ENCODE measurements at places on chromosomes 12 and 14.
A peak's percentile ranks its signal among the peaks of the same experiment; 100 is the strongest.

DNA sequence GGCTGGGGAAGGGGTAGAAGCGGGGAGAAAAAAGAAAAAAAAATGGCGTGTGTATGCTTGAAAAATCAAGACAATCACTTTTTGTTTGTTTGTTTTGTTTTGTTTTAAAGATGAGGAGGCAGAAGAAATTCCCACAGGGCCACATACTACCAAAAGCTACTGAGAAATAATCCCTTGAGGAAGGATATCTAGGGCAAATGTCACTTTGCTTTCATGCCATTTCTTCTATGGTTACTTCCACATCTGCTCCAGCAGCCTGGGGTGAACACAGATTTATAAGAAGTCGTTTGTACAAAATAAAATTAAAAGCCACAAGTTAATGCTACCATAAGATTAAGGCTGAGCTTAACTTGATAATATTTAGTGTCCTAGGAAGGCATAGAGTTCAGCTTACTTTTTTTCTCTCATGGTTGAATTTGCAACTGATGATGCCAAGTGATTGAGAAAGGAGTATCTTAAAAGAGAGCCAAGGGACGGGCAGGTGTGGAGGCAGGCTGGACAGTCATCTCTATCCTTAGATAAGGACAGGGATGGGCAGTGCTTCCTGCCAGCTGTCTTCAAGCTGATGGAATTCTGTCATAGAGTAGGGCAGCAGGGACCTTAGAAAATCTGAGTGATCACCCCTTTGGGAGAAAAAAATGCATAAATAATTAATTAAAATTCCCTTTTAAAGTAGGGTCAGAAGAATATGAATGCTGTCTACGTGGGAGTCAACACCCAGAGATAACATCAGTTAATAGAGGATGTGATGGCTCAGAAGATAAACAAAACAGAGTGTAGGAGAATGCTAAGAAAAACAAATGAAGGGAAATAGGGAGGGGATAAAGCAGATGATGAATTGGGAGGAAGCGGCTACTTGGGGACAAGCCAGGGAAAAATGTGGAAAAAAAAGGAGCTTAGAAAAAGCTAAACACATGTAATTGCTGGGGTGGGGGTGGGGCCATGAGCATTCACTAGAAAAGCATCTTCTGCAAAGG is 57.1 kb downstream of the DYRK2 start:
- peak; percentile 79 for DNase-seq

GRCh38 chr12:124407074-124407473 is 112.2 kb downstream of the RFLNA start:
- DNase-seq = no peak

GRCh38 chr14:78608998-78609787 is 439.0 kb downstream of the NRXN3 start:
- no peak for DNase-seq

DNA sequence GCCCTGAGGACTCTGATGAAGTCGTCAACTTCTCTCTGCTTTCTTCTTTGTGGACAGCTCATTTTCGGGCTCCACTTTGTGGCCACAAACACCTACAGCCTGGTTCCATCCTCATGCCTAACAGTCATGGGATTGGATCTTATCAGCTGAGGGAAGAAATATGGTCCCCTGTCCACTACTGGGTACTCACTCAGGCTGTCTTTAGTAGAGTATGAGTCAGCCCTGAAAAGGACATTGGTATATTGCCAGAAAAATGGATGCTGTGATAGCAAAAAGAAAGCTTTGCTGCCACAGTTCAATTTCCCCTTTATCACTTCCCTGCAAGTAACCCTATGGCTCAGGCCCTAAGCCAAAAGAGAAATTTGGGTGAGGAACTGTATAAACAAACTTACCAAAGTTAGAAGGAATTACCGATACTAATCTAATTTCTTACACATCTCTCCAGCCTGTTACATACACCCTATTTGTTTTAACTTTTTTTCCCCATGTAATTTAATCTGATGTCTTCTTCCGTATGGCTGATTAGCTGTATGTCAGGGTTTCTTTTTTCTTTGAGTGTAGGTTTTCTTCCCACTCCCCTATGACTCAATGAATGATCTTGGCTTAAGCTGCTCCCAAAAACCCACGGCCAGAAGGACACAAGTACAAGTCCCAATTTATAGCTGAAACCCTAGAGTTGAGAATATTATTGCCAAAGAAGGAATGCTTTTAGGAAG is 29.1 kb downstream of the MTHFD1 start:
- DNase-seq = no peak

- no peak for DNase-seq
These were observed 8.1 kb upstream of the LRRK2 start for GRCh38 chr12:40216516-40217288.

- DNase-seq = no peak
These were observed 34.0 kb downstream of the ALG10B start for GRCh38 chr12:38350342-38351174.

DNA sequence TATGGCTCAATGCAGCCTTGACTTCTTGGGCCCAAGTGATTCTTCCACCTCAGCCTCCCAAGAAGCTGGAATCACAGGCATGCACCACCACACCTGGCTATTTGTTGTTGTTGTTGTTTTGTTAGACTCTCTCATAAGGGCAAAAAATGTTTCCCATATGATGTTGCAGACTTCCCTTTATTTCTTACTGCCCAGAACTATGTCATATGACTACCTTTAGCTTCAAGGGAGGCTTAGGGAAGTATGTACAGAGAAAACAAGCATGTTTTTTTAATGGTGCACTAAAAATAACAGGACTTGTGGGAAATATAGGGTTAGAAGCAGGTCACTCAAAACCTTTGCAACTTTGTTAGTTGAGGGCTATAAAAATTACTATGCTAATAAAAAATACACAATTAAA is 4.3 kb upstream of the GPR19 start:
- no peak for DNase-seq

GRCh38 chr12:3152011-3152511 is 74.9 kb downstream of the TSPAN9 start:
- DNase-seq = no peak

- DNase-seq = no peak
These were observed 34.8 kb upstream of the RCOR1 start for GRCh38 chr14:102557434-102558226.

- no peak for DNase-seq
These were observed 98.5 kb downstream of the ARID2 start for GRCh38 chr12:45827974-45828373.

- no peak for DNase-seq
These were observed 4.0 kb downstream of the NAB2 start for GRCh38 chr12:57092876-57093414.

GRCh38 chr12:6223545-6223944 is 23.3 kb downstream of the CD9 start:
- no peak for DNase-seq
